Type B pancreatic cell (in vitro differentiated cells): ENCODE measurements at places on chromosomes 3 and 15. TPM values are rescaled to one million over a fixed set of nuclear protein-coding genes. Genes with fewer than 3 reads are reported as not detected.

GRIP2 gene
- 2.7 and 5.6 TPM in 2 replicates for total RNA-seq

PIK3R4 gene
- total RNA-seq = 24.7 and 26.0 TPM in 2 replicates

ANKRD34C gene
- total RNA-seq = not detected in 2 replicates

SACM1L gene
- total RNA-seq = 37.5 and 51.6 TPM in 2 replicates
